G401 (cell line): ENCODE measurements at places on chromosomes 4 and X. TPM values are rescaled to one million over a fixed set of nuclear protein-coding genes. Genes with fewer than 3 reads are reported as not detected.

CXCL5 gene
- not detected in 2 replicates for total RNA-seq

ITGB1BP2 gene
- 0.31 and 1.8 TPM in 2 replicates for total RNA-seq

SCML1 gene
- total RNA-seq, result 0.03 TPM in 1 of 2 replicates, not detected in the other

SPANXN3 gene
- not detected in 2 replicates for total RNA-seq

FAM3A gene
- 47.5 and 47.8 TPM in 2 replicates for total RNA-seq

RAI2 gene
- total RNA-seq, result not detected in 2 replicates

SYP gene
- total RNA-seq, result 8.7 and 13.8 TPM in 2 replicates

CXCL11 gene
- total RNA-seq, result not detected in 2 replicates

IL13RA2 gene
- 1.5 and 2.0 TPM in 2 replicates for total RNA-seq

ANK2 gene
- 6.2 and 7.2 TPM in 2 replicates for total RNA-seq

LYAR gene
- 47.3 and 58.7 TPM in 2 replicates for total RNA-seq

SH3BP2 gene
- total RNA-seq, result 9.0 TPM in 2 replicates

HSFX1 gene
- 0.71 TPM in 1 of 2 replicates, not detected in the other for total RNA-seq

BST1 gene
- 0.80 TPM in 1 of 2 replicates, not detected in the other for total RNA-seq

ZNF157 gene
- total RNA-seq, result 0.25 and 0.44 TPM in 2 replicates

RAB40A gene
- not detected in 2 replicates for total RNA-seq

TCP11X2 gene
- total RNA-seq, result not detected in 2 replicates

F9 gene
- total RNA-seq, result not detected in 2 replicates

FATE1 gene
- total RNA-seq, result not detected in 2 replicates

ZFP92 gene
- total RNA-seq, result not detected in 2 replicates

MED14 gene
- 5.2 and 9.9 TPM in 2 replicates for total RNA-seq

GAGE12H gene
- total RNA-seq, result not detected in 2 replicates

UGT2B11 gene
- not detected in 2 replicates for total RNA-seq

HTN1 gene
- total RNA-seq, result not detected in 2 replicates

BMPR1B gene
- not detected in 2 replicates for total RNA-seq

UGT2B17 gene
- total RNA-seq, result not detected in 2 replicates

IL3RA gene
- total RNA-seq, result not detected in 2 replicates

AMER1 gene
- 3.4 and 4.2 TPM in 2 replicates for total RNA-seq

MGAT4D gene
- total RNA-seq, result not detected in 2 replicates

NLRP2B gene
- total RNA-seq, result not detected in 2 replicates

CT47B1 gene
- total RNA-seq, result not detected in 2 replicates

STOX2 gene
- 0.06 TPM in 1 of 2 replicates, not detected in the other for total RNA-seq

NPY1R gene
- not detected in 2 replicates for total RNA-seq

EXOC1L gene
- total RNA-seq, result not detected in 2 replicates

ZNF711 gene
- total RNA-seq, result not detected in 2 replicates

CENPU gene
- 52.7 and 56.0 TPM in 2 replicates for total RNA-seq

EIF4E gene
- 186 and 308 TPM in 2 replicates for total RNA-seq

ADGRG2 gene
- total RNA-seq, result not detected in 2 replicates

TSPAN6 gene
- total RNA-seq, result 110 and 111 TPM in 2 replicates

CTAG1A gene
- total RNA-seq, result not detected in 2 replicates

OPRPN gene
- not detected in 2 replicates for total RNA-seq

MMAA gene
- total RNA-seq, result 0.95 and 3.0 TPM in 2 replicates

CSAG1 gene
- total RNA-seq, result not detected in 2 replicates

AKAP4 gene
- not detected in 2 replicates for total RNA-seq

SYNPO2 gene
- not detected in 2 replicates for total RNA-seq

CNGA2 gene
- total RNA-seq, result not detected in 2 replicates

SERTM2 gene
- not detected in 2 replicates for total RNA-seq

CFAP47 gene
- not detected in 2 replicates for total RNA-seq

NSG1 gene
- 33.8 and 37.9 TPM in 2 replicates for total RNA-seq

P2RY8 gene
- total RNA-seq, result under 0.01 TPM in 1 of 2 replicates, not detected in the other

GPR78 gene
- total RNA-seq, result not detected in 2 replicates

TENM3 gene
- 0.03 TPM in 1 of 2 replicates, not detected in the other for total RNA-seq

PHEX gene
- not detected in 2 replicates for total RNA-seq

SLC6A14 gene
- not detected in 2 replicates for total RNA-seq

ACE2 gene
- total RNA-seq, result not detected in 2 replicates
